ENCODE measurements at places on chromosomes 11 and 22.
A peak's percentile ranks its signal among the peaks of the same experiment; 100 is the strongest.

GRCh38 chr11:5548440-5548839, at the start of gene OR52H1:
TSS of gene OR52H1 (minus strand) at chr11:5548540. CDS start at chr11:5545505, 3,035 bp downstream.
- DNase-seq: no peak

DNA sequence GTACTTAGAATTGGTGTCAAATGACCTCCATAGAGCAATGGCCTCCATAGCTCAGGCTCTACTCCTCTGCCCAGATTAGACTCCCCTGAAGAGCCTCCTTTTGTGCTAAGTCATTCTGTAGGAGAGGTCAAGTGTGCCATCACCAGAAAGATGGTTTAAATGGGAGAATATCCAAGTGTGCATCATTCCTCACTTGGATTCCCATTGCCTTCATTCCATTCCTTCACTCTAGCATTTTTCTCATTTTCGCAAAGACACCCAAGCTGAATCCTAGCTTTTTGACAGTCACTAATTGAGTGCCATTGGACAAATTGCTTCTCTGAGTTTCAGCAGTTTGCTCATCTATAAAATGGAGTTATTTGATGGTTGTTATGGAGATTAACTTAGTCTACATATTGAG, 16.9 kb downstream of the CLMP start:
- DNase-seq: no peak

DNA sequence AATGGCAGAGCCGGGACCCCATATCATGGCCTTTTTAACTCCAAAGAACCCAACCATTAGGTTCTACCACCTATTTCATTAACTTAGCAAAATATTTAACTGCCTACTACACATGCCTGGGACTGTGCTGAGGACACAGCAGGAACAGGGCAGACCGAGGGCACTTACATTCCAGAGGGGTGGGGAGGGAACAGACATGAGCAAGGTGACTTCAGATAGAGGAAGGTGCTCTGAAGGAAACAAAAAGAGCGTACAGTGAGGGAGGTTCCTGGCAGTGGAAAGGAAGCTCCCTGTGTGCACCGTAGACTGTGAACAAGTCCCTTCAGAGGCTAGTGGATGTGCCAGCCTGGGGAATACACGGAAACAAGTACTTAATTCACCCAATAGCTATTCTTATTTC, 82.8 kb downstream of the NAT10 start:
- DNase-seq: no peak

- DNase-seq: peak; percentile 23
Measured at GRCh38 chr22:28019881-28020861, 101.1 kb upstream of the PITPNB start.

DNA sequence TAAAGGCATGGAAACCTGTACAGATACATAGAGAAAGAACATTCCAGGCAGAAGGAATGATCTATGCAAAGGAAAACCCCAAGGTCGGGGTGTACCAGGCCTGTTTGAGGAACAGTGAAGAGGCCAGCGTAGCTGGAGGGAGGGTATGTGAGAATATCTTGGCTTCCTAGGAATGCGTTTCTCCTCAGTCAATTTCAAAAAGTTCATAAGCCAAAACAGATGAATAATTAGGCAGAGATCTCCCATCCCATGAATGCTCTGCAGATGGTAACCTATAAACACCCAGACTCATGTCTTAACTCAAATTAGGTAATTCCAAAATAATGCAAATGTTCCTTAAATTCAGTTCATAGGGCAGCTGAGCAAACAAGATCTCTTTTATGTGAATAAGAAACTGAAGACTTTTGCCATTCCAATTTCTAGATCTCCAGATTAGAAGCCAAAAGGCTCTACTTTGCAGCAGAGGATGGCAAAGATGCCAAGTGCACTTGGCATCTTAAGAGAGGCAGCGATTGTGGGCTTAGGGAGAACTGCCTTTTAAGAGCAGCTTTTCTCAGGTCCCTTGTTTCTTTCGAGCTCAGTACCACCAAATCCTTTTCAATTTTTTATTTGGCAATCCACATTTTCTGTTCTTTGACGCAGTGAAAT, 13.2 kb downstream of the FAM118B start:
- DNase-seq: no peak

- no peak for DNase-seq
Measured at GRCh38 chr22:35220221-35220620, 37.1 kb upstream of the HMGXB4 start.

GRCh38 chr22:19745155-19746101, 15.2 kb upstream of the TBX1 start:
- no peak for DNase-seq

DNA sequence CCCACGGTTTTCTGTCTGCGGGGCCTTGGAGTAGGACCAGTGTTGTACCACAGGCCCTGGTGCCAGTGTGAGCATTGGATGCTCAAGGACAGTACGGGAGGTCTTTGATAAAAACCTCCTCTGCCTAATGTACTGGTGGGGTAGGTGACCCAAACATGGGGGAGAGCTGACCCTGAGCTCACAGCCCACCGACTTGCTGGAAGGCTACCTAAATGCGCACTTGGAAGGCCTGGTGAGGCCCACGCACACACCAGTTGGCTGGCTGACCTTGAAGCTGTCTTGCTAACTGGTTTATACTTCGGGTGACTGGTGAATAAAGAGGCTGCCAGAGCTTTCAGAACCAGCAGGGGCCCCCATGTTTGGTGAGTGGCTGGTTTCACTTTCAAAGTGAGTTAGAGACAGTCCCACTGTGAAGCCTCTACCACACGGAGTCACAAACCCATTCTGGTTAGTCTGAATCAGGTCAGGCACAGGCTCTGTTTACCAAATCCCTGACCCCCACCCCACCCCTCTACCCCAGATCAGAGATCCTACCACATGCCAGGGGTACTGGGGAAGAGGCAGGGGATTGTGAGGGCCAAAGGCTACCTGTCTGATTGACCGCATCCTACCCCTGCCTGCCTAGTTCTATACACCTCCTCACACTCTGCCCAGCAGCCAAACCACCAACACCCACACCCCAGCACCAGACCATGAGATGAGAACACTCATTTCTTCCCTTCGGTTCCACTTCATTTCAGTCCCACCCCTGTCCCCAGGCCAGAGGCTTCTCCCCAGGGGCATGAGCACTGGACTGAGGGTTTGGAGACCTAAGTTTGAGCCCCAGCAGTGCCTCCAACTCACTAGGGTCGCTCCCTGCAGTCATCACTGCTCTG, 12.7 kb upstream of the IL2RB start:
- DNase-seq: no peak

GRCh38 chr11:73597336-73597955, 466 bp downstream of the FAM168A start:
- no peak for DNase-seq

DNA sequence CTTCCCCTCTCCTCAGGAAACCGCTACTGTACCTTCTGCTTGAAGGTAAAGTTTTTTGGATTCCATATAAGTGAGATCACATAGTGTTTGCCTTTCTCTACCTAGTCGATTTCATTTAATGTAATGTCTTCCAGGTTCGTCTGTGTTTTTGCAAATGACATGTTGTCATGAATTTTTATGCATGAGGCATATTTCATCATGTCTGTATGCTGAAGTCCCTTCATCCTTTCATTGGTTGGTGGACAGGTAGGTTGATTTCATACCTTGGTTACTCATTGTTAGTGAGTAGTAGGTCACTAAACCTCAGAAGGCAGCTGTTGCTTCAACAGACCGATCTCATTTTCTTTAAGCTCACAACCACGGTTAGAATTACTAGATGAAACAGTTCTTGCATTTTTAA, 60.3 kb downstream of the LRRC74B start:
- DNase-seq: no peak

- no peak for DNase-seq
Measured at GRCh38 chr11:92376146-92376599, 151.6 kb downstream of the FAT3 start.

- peak; percentile 86 for DNase-seq
Measured at GRCh38 chr11:16612566-16613261, 125.7 kb upstream of the C11orf58 start.

DNA sequence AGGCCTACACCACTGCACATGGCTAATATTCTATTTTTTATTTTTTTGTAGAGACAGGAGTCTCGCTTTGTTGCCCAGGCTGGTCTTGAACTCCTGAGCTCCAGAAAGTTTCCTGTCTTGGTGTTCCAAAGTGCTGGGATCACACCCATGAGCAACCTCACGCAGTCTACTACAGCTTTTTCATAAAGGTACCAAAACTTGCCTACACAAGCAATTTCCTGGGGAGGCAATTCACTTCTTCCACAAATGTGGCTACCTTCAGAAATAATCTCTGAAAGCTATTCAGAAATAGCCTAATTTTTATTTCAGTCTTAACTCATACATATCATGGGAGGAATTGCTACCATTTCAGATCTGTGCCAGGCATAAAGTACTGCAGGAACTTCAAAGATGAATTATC, 11.4 kb downstream of the SLC35F2 start:
- no peak for DNase-seq

DNA sequence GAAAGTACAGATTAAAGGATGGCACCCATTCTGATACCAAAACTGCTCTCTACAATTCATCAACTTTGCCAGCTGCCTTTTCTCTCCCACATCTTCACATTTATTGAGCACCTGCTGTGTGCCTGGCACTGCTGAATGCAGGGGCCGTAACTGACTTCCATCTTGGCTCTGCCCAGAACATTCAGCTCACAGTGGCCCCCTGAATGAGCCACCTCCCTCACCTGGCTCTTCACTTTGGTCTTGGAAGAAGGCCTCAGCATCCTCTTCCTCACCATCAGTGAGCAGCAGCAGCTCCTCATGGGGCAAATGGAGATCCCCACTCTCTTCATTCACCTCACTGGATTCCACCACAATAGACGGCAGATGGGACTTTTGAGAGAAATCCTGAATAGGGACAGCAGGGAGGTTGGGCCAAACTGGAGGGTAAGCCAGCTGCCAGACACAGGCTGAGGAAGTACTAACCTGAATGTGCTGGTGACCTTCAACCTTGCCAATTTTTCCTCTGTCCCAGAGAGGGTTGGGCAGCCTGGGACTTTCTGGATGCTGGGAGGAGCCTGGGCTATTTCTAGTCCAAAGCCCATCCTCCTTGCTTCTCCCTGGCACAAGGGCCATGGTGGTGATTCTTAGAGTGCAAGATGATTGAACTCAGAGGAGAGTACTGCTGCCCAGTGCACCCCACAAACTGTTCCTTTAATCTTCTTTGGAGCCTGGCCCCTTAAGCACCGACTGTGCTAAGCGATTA, 1.9 kb upstream of the UQCC3 start:
- DNase-seq: no peak

GRCh38 chr11:73287400-73288101, 15.4 kb downstream of the P2RY6 start:
- no peak for DNase-seq

GRCh38 chr11:43278193-43278956, 33.4 kb upstream of the API5 start:
- DNase-seq: no peak

GRCh38 chr11:45345491-45345890, 59.4 kb upstream of the SYT13 start:
- DNase-seq: no peak

- no peak for DNase-seq
Measured at GRCh38 chr11:36763187-36763586, 165.2 kb upstream of the RAG2 start.

GRCh38 chr11:132300283-132300682, 929.9 kb downstream of the NTM start:
- DNase-seq: no peak

GRCh38 chr11:41177791-41178190, 281.7 kb downstream of the LRRC4C start:
- no peak for DNase-seq

- no peak for DNase-seq
Measured at GRCh38 chr11:61152816-61153592, 8.2 kb downstream of the VPS37C start.

- no peak for DNase-seq
Measured at GRCh38 chr11:108645970-108646369, 18.9 kb upstream of the DDX10 start.

DNA sequence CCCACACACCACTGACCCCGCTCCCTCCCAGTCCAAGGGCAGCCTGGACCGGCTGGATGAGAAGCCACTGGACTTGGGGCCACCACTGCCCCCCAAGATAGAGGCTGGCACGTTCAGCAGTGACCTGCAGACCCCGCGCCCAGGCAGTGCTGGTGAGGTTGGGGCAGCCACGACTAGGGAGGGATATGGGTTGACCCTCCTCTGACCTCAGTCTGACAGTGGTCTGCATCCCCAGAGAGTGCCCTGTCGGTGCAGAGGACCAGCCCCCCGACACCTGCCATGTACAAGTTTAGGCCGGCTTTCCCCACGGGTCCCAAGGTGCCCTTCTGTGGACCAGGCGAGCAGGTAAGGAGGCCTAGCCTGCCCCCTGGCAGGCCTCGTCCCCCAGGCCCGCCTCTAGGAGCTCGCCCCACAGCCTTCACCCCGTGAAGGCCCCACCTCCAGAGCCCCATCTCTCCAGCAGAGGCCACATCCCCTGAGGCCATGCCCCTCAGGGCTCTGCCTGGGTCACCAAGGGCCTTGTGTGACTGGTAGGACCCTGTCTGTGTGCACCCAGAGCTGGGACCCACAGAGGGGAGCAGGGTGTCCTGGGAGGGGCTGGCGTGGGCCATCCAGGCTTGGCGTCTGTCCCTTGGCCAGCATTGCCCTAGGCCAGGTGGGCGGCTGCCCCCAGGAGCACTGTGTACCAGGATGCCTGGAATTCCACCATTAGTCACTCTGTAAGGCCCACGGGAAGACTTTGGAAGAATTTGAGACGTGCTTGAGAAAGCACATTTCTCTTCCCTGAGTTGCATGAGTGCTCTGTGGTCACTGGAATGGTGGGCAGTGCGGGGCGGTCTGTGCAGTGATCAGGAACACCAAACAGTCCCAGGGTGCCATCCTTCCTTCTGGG, 9.4 kb downstream of the CCDC188 start:
- DNase-seq: no peak

DNA sequence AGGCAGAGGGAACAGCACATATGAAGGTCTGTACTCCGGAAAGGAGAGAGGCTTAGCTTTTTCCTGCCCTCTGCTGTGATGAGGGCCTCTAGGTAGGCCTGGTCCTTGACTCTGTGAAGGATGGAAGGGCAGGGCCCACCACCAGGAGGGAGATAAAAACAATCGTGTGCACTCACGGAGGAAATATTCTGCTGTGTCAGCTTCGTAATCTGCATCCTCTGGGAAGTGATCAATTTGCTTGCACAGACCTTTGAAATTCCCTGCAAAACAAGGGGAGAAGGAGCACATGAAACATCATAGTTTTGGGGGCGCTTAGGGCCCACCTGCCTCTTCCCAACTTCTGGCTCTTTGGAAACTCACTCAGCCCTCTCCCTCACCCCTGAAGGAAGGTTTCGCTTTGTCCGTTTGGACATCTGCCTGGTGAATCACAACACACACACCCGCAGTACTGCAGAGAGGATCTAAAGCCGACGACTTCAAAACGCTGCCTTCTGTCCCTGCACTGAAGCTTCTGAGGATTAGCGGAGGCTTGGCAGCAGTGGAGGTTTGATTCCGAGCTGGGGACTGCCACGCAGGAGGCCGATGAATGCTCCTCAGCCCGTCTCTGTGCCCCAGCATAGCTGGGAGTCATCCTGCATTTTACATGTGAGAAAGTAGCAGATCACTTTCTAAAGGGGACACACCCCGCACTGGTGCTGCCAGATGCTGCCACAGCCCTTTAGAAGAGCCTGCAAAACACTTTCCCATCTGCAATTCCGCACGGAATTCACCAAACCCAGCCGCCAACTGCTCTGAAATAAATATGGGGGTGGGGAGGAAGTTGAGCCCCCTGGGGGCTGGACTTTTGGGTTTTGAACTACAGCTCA, 58.6 kb upstream of the EIF3D start:
- DNase-seq: no peak
